T-helper 2 cell treated with Interferon-gamma antibody and Interleukin-4, amounts not matched to agents 100 ng/mL and 5 ng/mL, for 36 hours (primary cell): ENCODE measurements at places on chromosomes 6 and 20. TPM values are rescaled to one million over a fixed set of nuclear protein-coding genes. Genes with fewer than 3 reads are reported as not detected.

Gene CTCFL
- not detected in 2 replicates for total RNA-seq

Gene SLC29A1
- 58.3 and 59.9 TPM in 2 replicates for total RNA-seq

Gene SLC22A7
- not detected in 2 replicates for total RNA-seq

Gene SRMS
- total RNA-seq = not detected in 2 replicates

Gene FAM162B
- not detected in 2 replicates for total RNA-seq

Gene ZNF165
- 0.43 and 0.66 TPM in 2 replicates for total RNA-seq

Gene GDAP1L1
- total RNA-seq = not detected in 2 replicates

Gene TXLNB
- 0.36 and 0.55 TPM in 2 replicates for total RNA-seq

Gene AIF1
- 67.9 and 70.2 TPM in 2 replicates for total RNA-seq

Gene NKAIN4
- not detected in 2 replicates for total RNA-seq

Gene SYTL3
- 36.9 and 39.4 TPM in 2 replicates for total RNA-seq

Gene RSPO3
- total RNA-seq = not detected in 2 replicates

Gene RIPOR3
- total RNA-seq = not detected in 2 replicates

Gene PREP
- total RNA-seq = 46.3 and 49.3 TPM in 2 replicates

Gene RAD21L1
- not detected in 2 replicates for total RNA-seq

Gene CEBPB
- 19.1 and 19.5 TPM in 2 replicates for total RNA-seq

Gene HDGFL1
- total RNA-seq = not detected in 2 replicates

Gene APCDD1L
- not detected in 2 replicates for total RNA-seq

Gene MTHFD1L
- 41.5 and 42.2 TPM in 2 replicates for total RNA-seq

Gene ENPP1
- total RNA-seq = 3.5 TPM in 2 replicates

Gene ATP9A
- total RNA-seq = 0.59 and 1.1 TPM in 2 replicates

Gene SSTR4
- total RNA-seq = not detected in 2 replicates

Gene ARG1
- not detected in 2 replicates for total RNA-seq

Gene COL12A1
- total RNA-seq = not detected in 2 replicates

Gene SRSF6
- total RNA-seq = 183 and 189 TPM in 2 replicates

Gene CNBD2
- 3.5 and 4.0 TPM in 2 replicates for total RNA-seq

Gene SLC35F1
- not detected in 2 replicates for total RNA-seq

Gene TREM2
- not detected in 2 replicates for total RNA-seq

Gene VTA1
- 38.2 and 41.6 TPM in 2 replicates for total RNA-seq

Gene KHDC1L
- total RNA-seq = 0.32 TPM in 1 of 2 replicates, not detected in the other

Gene PLN
- total RNA-seq = not detected in 2 replicates

Gene OCSTAMP
- not detected in 2 replicates for total RNA-seq

Gene PROCR
- total RNA-seq = 0.41 and 0.45 TPM in 2 replicates

Gene TRIM15
- 0.25 TPM in 1 of 2 replicates, not detected in the other for total RNA-seq

Gene FILIP1
- total RNA-seq = not detected in 2 replicates

Gene ZNF311
- 0.66 and 0.77 TPM in 2 replicates for total RNA-seq
